ENCODE measurements at places on chromosomes 6 and 20.

DNA sequence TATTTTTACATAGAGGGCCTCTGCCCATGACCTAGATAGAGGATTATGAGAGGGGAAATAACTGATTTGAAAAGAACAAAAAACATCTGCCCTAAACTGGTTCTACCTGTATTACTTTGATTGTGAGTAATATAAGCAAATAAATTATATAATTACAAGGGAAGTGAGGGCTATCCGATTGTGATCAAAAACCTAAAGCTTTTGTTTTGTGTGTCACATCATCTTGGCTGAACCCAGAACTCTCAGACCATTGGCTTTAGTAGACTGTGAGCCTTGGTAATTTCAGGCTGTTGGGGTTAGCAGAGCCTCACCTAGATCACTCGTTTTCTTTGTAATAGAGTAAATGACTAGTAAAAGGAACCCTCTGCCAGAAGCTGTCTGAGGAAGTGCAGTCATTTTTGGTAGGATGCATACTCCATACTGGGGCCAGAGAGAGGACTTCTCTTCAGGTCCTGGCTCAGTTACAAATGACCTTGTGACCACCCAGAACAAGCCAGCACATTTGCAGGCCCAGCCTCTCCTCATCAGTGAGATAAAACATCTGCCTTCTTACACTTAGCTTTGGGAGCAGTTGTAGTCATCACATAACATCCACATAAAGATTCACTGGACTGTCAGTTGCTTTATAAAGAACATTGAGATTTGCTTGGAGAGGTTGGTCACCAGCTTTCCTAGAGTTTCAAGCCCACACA is 13.5 kb downstream of the STK35 start:
- DNase-seq, result no peak

DNA sequence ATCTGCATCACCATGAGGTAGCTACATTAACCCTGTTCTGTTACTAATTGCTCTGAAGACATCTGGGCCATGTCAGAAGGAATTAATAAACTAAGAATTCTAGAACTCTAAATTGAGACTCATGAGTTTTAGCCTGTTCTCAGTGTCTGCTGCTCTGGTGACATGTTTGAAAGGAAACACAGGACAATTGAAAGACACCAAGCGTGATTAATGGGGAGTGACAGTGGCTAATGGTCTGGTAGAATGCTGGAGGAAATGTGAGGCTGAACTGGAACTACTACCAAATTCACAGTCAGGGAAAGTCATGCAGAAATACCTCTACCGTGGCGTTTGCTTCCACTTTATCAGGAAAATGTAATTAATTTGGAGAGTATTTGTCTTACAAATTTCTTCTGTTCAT is 140.0 kb downstream of the TBC1D7 start:
- no peak for DNase-seq

GRCh38 chr6:82951389-82951788 is 114.3 kb downstream of the UBE3D start:
- DNase-seq, result no peak

GRCh38 chr6:99416892-99417767 is 8.0 kb downstream of the PNISR start:
- no peak for DNase-seq

DNA sequence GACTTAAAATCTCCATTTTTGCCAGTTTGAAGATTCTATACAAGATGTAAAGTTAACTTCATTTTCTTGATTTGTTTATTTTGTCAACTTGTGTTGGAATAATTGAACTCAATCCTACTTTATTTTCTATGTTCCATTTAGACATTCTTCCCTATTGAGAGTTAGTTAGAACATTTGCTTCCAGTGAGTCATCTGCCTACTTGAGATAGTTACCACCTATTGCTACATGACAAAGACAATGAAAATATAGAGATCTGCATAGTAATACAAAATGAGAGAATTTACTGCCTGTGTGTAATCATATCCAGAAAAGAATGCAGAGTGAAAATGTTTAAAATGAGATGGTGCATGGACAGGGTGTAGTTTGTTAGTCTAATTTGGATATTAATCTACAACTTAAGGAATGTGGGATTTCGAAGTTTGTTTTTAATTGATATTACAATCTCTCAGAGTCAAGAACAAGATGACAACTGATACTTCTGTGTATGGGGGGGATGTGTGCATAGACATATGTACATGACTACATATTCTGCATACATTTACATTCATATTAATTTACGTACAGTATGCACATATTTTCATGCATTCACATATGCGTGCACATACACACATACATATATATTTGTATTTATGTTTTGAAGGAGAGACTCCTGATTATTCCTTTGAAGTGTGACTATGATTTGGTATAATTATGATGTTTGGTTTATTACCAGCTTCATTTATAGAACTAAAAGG is 420.1 kb downstream of the NKAIN2 start:
- no peak for DNase-seq

GRCh38 chr6:5464099-5464885 is 203.0 kb downstream of the FARS2 start:
- no peak for DNase-seq

All from NCI-H345 (cell line).